Stimulated activated CD8-positive, alpha-beta memory T cell treated with anti-CD3 and anti-CD28 coated beads, Interleukin-7, amount 100 ng/mL, for 4 hours (primary cell): ENCODE measurements at places on chromosomes 2 and 18.

DNA sequence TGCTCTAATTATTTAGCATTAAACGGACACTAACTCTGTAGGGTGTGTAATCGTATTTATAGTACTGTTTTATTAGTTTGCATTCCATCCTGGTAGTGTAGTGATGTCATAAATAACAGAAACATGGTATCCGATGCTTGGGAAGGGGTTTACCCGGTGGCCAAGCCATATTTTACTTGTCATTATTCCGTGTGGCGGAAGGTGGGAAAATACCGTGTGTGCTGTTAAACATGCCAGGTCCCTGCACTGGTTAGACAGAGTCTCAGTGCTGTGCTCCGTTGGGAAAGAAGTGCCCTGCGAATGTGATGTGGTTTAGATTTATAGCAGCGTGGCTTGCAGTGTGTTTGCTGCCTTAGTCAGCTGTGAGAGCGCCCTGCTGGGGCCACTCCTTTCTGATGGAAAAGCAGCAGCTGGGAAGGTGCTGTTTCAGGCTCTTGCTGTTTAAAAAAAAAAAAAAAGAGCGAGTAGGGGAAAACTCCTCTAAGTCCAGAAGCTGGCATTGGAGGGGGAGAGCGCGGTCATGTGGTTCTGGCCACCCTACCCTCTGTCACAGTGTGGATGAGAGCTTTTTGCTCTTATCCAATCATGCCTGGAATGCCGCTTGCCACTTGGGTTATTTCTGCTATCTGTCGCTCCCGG lies 211.0 kb downstream of the NEDD4L start:
- no peak for DNase-seq

GRCh38 chr2:1802046-1802445 lies 57.7 kb upstream of the PXDN start:
- no peak for DNase-seq

GRCh38 chr2:43412114-43412753 lies 183.6 kb downstream of the THADA start:
- DNase-seq, result no peak

GRCh38 chr2:27160191-27160590 lies 11.4 kb downstream of the TCF23 start:
- no peak for DNase-seq

DNA sequence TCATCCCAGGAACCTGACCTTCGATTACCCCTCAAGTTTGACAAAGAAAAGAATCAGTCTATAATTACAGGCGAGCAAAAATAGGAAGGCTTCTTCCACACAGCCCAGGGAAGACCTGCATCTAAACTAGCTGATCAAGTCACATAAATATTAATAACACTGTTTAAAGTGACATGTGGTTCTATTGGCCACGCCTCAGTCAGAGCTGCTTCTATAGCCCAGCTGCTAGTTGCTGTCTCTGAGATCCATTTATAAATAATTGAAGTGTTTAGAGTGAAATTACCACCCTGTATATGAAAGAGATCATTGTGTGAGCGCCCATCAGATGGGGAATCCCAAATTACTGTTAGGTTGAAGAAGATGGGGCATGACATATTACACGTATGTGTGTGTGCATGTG lies 426.0 kb downstream of the CDH2 start:
- DNase-seq, result no peak

DNA sequence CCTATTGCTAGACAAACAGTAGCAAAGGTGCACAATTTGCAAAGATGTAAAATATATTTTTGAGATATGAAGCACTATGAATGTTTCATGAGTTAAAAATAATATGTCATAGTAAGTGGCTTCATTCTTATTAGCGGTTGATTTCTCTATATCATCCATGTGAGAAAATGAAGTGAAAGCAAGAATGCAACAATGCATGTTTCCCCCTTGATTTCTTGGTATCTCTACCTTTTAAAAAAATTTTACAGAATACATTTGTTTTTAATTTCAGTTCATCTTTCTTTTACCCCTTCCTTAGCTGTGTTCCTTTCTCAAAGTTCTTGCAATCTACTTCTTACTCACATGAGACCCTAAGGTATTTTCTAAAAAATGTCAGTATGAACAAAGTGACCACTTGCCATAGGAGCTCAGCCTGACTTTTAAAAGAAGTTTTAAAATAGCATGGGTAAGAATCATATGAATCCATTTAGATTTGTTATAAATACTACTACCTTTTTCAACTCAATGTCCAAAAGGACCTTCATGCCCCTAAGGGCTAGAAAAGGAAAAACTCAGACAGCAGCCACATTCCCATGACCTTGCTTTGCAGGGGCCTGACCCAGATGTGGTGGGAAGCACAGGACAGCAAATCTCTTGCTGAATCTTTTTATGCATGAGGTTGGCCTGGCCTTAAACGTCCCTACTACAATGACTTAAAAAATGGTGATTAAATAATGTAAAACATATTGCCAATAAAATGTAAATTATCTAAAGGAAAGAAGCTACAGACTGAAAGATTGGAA lies 14.8 kb upstream of the SLC38A11 start:
- DNase-seq, result no peak

DNA sequence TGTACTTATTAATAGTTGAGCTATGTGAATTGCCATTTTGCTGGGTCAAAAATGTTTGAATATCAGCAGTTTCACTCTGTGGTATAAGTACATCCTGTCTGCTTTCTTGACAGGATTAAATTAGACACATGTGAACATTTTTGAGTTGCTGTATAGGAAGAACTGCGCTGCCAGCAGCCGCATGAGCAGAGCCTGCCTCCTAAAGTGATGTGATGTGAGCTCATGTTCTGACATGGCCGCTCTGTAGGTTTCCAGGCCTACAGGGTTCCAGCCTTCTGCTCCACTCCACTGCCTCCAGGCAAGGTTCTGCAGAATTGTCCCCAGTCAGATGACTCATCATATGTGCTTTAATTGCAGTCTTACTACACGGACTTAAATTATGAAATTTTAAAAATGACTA lies 119.7 kb upstream of the NFATC1 start:
- DNase-seq, result no peak

GRCh38 chr2:240946046-240946445 lies 39.9 kb downstream of the CROCC2 start:
- DNase-seq, result no peak

DNA sequence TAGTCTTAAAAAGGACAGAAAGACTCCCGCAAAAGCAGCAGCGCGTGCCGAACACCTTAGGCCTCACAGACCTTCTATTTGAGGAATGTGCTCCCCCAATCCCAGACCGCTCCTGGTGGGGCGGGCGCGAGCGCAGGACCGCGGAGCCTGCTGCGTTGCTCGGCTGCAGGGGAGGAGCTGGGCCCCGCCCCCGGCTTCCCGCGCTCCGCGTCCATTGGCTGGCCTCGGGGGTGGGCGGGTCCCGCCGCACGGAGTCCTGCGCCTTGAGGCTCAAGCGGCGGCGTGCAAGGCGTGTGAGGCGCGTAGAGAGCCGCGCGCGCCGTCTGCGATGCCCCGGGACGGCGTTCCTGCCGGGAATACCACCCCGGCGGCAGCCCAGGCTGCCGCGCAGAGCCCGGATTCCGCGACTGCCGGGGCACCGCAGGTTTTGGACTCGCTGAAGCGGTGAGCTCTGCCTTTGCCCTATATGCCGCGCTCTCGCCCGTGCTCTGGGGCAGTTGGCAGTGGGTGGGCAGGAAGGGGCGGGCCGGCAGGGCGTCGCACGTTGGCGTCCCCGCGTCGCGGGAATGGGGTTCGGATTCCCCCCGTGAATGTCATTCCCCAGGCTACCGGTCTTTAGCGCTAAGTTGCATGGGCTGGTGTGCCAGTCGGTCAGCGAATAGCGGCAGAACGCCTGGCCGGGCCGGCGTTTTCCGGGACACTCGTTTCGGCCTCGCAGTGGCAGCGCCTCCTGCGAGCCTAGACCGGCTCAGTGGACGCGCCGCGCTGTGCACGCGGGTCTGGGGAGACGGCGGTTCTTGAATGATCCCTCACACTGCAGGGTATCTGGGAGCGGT lies 49.6 kb upstream of the PAIP2B start:
- DNase-seq, result peak; percentile 81

GRCh38 chr2:7131261-7131660 lies 214.0 kb downstream of the RNF144A start:
- no peak for DNase-seq

DNA sequence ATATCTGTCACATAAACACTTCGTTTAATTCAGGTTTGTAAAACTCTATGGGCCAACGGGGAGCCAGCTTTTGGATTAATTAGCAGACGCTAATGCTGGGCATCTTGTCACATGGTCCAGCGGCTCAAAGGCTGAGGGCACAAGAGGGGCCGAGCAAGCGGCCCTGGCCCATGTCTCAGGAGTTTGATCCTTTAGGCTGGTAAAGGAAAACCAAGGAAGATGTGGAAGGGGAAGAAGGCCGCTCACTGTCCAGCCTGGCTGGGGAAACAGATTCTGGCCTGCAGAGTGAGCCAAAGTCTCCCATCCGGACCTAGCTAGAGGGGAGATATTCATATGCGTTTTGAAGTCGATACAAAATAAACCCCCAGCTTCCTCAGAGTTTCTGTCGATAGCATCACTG lies 248.6 kb upstream of the SIX2 start:
- no peak for DNase-seq

GRCh38 chr2:49801898-49802450 lies 647.7 kb upstream of the FSHR start:
- DNase-seq, result no peak

DNA sequence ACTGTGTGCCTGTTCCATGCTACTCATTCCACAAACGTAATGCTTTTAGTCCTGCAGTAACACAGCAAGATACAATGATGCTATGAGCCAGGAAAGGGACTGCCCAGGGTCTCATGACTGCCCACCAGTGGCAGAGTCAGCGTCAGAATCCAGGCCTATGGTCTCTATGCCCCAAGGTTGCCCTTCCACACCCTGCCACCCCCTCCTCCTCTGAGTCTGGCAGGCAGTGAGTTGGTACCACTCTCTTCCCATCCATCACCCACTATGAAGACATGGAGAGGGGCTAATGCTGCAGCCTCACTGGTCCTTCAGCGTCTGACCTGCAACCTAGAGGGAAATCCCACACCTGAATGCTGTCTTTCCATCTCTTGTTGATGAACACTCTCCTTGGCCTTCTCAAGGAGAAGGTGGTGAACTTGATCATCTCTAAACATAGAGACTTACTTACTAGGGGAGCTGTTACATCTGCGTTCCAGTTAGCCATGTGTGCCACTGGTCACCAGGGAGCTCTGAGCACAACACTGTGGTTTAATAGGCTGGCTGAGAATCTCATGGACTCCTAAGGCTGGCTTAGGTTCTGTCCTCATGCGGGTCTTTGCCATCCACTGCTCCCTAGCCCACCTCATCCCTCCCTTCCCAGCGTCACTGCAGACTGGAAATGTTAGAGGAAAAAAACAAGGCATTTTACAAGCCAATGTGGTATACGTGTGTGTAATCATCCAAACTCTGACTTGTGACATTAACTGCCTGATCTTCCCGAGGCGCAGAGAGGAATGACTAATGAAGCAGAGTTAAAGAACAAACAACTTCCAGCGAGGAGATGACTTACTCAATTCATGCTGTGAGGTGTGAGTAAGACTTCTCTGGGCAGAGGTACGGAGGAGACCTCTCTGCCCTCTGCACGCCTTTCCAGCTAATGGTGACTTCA lies 28.8 kb downstream of the STEAP3 start:
- no peak for DNase-seq

GRCh38 chr18:22056950-22057349 lies 112.4 kb upstream of the GATA6 start:
- no peak for DNase-seq

DNA sequence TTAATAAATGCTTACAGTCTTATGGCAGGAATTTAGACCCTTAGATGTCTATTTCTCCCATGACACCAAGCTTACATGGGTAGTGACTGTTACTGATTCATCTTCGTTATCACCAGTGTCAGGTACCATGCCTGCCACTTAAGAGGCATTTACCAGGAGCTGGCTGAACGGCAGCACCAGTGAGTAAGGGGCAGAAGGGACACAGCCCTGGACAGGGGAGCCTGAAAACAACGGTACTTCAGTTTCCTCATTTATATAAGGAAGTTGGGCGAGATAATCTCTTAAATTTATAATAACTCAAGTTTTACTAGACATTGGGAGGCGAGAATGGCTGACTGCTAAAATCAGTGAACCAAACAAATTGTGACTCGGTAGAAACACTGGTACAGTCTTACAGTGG lies 1.2 kb downstream of the COA5 start:
- no peak for DNase-seq

- no peak for DNase-seq
These were observed 43.6 kb upstream of the PTMA start for GRCh38 chr2:231664727-231665126.

DNA sequence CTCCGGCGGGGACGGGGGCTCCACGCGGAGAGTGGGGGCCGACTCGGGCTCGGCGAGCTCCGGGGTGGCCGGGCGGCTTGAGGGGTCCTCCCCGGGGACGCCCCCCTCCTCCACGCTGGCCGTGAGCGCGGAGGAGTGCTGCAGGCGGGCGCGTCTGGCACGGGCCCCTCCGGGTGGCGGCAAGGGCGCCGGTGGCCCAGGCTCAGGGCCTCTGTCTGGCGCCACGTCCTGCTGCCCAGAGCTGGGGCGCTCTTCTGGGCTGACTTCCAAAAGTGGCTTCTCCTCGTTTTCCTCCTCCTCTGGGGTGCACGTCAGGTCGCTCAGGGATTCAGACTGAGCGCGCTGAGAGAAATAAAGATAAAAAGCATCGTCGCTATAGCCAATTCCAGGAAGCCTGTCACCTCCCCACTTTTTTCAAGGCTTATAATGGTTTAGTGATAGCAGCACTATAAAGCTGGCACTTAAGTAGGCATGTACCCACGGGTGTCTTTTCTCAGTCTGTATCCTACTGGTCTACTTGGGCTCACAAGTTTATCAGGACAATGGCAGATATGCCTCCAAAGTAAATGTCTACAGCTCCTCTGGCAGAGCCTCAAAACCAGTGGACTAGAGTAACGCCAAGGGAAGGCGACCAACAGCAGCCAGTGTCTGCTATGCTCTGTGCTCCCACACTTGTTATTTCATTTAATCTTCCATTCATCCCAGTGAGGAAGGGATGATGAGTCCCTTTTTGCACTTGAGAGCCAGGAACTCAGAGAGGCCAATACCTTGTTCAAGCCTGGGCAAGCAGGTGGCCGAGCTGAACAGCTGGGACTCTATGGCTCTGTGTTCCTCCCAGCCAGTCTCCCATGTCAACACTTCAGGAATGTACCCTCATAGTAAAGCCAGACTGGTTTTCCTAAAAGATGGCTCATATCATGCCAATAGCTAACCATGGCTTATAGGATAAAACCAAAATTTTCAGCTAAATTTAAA lies 92.6 kb upstream of the MGAT4A start:
- no peak for DNase-seq

GRCh38 chr2:239666855-239667376 lies 266.1 kb upstream of the HDAC4 start:
- DNase-seq, result no peak

GRCh38 chr2:26175466-26176278 lies 2.8 kb downstream of the GAREM2 start:
- DNase-seq, result no peak

DNA sequence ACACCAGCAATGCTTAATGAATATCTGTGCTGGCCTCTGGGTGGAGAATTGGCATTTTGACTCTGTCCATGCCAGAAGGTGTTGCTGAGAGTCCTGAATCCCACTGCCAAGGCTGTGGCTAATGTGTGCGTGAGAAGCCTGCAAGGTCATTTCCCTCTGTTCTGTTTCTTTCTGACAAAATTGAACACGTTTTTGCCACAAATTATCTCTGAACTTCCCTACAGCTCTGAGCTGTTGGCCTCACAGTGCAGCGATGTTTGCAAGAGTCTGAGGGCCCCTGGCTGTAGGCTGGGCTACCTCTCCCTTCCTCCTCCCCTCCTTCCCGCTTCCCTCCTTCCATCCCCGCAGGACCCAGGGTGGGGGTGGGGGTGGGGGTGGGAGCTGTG lies 154.1 kb upstream of the HS6ST1 start:
- no peak for DNase-seq

GRCh38 chr18:69865776-69866175 lies 81.9 kb downstream of the CD226 start:
- DNase-seq, result no peak

GRCh38 chr2:235406430-235406829 lies 87.4 kb upstream of the AGAP1 start:
- no peak for DNase-seq
